Frontal cortex (tissue), 4 donors: ENCODE measurements at places on chromosomes 6 and 20. TPM values are rescaled to one million over a fixed set of nuclear protein-coding genes. Genes with fewer than 3 reads are reported as not detected.

DNA sequence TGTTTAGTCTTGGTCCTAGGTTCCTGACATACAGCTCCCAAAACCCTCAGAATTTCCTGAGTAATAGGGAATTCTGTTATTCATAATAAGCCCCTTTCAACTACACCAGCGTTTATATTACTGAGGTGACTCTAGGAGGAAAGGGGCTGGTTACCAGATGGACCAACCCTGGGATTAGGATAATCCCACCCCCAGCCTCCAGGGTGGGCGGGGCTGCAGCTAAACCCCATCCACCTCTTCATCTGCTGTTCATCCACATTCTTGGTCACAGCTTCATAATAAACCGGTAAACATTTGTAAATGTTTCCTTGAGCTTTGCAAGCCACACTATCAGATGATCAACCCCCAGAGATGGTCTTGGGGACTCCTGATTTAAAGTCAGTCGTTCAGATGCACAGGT lies 38.3 kb downstream of the NINL start:
- DNase-seq, result no peak

The GNAS-AS1 gene
- 1.2 TPM for total RNA-seq

DNA sequence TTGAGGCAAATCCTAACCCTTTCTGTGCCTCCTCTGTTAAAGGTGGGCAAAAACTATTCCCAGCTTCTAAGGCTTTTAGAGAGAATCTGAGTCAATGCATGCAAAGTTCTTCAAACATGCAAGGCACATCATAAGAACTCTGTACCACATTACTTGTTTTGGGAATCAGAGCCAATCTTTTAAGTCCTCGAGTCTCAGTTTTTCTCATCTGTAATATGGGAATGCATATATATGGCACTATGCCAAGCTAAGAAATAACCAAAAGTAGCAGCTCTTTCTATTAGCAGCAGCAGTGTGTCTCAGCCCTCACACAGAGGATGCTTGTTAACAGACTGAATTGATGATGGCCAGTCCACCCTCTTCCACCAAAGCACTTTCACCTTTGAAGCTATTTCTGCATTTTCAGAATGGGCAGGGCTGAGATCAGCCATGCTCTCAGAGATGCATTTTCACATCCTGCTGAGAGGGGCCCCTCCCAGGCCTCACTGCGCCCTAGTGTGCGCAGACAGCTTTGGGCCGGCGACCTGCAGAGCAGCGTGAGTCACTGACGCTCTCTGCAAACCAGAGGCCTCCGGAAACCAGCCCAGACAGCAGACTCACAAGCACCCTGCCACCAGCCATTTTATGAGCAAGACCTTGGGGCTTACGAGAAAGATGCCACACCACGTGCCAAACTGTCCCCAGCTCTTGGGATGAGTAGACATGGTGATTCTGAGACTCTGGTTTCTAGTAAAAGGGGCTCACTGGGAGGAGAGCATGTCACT lies 138.0 kb downstream of the NFATC2 start:
- DNase-seq, result no peak

DNA sequence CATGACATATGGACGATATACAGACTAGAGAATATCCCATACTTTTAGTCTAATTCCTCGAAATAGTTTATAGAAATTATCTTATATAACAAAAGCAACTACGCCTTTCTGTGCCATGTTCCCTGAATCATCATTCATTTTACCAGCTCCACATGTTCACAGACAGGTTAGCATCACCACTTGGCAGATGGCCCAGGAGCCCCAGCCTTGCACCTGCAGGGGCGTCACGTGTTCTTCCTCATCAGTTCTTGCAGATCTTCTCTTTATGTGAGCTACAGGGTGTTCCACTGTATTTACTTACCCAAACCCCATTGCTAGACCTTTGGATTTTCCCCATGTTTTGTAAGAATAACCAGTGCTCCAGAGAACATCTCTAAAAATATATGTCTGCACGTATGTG lies 12.6 kb upstream of the BNIP5 start:
- no peak for DNase-seq

GRCh38 chr6:52594221-52594620 lies 17.4 kb upstream of the TRAM2 start:
- DNase-seq, result no peak

DNA sequence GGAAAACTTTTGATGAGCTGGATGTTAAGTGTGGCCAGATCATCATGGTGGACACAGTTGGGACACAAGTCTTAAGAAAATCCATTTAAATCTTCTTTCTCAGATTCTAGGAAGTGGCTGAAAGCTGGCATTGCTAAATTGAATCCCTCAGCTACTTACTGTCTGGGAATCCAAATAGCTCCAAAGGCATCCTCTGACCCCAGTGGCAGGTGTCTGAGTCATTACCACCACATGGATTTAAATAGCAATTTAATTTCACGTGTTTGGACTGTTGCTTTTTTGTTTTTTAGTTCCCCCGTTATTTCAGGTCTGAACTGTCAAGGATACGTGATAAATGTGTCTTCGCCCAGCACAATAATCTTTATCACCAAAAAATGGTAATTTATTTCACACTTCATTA lies 33.2 kb upstream of the HDGFL1 start:
- DNase-seq, result no peak

The GTPBP2 gene
- 32.6 TPM for total RNA-seq

DNA sequence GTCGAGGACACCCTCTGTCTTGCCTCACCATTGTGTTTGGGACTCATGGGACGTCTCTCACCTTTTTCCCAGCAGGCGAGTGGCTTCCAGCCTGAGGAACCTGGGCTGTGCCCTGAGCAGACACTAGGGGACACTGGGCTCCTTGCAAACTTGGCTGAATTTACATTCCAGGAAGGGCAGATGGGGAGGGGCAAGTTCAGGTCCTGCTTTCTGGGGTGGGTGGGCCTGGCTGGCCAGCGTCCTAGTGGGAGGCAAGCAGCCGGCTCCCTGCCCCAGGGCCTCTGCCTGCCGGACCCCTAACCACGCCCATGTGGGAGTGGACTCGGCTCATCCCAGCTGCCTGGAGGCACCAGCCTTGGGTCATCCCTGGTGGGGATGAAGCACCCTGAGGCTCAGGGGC lies 48.2 kb upstream of the MLN start:
- no peak for DNase-seq
